ENCODE measurements at places on chromosomes 2 and 18.

DNA sequence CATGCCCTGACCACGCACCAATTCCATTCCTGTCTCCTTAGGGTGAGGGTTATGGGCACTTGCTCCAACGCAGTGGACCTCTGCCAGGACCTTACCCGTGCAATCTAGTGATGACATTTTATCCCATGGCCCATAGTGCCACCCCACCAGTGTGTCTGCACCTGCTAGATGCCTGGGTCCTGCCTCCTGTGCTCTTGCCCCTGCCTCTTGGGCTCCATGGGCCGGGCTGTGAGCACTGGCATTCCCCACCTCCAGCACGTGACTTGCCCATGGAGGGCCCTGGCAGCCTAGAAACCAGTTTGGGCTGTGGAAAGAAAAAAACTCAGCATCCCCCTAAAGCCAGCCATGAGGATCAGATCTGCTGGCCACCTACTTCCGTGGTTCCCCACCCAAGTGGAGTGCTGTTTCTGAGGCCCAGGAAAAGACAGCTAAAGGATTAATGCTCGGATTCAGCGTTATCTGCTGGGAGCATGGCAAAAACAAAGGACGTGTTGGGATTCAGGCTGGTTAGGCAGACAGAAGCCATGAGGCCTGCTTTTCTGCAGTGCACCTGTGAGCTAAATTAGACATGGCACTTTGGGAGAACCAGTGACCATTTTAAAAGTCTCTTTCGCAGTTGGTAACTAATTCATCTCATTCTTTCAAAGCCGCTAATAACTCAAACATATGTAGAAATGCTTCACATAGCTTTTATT is 129.2 kb downstream of the ALPK2 start:
- no peak for DNase-seq

DNA sequence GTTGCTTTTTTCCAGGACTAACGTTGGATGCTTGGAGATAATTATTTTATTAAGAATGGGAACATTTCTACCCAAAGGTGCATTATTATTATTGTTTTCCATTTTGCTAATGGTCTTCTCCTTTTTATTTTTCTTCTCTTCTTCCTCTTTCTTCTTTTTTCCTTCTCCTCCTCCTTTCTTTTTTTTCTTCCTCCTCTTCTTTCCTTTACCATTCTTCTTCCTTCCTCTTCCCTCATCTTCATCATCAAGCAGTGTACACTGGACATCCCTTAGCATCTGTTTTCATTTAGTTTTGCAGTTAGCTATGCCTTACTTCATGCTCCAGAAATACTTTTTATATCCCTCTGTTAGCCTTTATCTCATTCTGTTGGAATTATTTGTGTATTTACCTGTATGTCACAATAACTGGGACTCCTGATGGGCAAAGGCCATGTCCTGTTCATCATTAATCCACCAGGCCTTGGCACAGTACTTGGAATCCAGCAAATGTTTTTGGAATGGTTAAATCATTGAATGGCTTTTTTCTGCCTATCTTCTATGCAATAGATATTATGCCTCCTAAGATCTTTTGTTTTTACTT is 162.7 kb downstream of the CAMKMT start:
- DNase-seq = no peak

GRCh38 chr2:232235716-232236115 is 142.8 kb upstream of the ALPP start:
- DNase-seq = no peak

- no peak for DNase-seq
Measured at GRCh38 chr2:135785032-135785431, 43.4 kb downstream of the UBXN4 start.

GRCh38 chr18:58687871-58688308 is 16.6 kb downstream of the MALT1 start:
- no peak for DNase-seq

DNA sequence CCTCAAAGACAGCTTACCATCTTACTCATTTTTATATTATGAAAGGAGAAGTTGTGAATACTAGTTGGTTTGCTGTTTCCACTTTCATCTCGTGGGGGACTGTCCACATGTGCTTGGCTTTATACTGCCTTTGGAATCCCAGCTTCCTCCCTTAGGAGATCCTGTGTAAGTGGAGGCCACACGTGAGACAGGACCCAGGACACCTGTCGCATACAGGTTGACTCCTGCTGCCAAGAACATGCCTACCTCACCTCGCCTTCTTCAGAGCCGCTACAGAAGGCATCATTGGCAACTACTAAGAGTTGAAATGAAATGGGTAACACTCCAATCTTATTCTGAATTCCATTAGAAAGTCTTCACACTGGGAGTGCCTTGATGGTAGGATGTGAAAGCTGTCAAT is 69.3 kb downstream of the PPP4R1 start:
- no peak for DNase-seq

DNA sequence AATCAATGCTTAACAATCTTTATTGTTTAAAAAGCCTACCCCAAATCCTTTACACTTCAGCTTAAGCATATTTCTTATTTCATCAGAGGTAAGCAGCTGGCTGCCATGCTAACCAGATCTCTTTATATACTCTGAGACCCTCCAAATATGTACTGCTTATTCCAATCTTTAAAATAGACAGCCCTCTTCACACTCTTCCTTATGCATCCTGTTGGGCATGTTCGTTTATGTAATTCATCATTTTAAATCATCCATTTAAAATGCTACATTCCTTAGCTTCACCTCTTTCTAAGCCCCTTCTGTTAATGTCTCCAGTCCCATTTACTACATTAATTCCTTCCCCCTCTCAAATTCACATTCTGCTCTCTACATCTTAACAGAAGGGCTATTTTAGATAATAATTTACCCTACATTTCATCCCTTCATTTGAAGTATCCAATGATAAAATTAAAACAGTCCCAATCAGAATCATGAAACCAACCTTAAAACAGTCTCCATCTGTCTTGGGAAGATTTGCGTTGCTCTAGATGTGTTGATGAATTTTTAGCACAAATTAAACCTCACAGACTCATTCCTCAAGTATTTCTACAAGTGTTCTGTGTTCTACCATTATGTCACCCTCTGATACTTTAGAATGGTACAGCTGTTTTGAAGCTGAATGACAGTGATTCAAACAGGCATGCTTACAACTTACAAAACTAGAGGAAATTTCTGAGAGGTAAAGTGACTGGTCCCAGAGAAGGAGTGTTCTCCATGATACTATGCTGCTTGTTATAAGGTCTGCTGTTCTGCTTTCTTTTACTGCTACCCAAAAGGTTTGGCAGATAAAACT is 59.1 kb downstream of the ZNF385B start:
- DNase-seq = no peak

GRCh38 chr18:61551586-61551985 is 218.4 kb downstream of the CDH20 start:
- DNase-seq = no peak

DNA sequence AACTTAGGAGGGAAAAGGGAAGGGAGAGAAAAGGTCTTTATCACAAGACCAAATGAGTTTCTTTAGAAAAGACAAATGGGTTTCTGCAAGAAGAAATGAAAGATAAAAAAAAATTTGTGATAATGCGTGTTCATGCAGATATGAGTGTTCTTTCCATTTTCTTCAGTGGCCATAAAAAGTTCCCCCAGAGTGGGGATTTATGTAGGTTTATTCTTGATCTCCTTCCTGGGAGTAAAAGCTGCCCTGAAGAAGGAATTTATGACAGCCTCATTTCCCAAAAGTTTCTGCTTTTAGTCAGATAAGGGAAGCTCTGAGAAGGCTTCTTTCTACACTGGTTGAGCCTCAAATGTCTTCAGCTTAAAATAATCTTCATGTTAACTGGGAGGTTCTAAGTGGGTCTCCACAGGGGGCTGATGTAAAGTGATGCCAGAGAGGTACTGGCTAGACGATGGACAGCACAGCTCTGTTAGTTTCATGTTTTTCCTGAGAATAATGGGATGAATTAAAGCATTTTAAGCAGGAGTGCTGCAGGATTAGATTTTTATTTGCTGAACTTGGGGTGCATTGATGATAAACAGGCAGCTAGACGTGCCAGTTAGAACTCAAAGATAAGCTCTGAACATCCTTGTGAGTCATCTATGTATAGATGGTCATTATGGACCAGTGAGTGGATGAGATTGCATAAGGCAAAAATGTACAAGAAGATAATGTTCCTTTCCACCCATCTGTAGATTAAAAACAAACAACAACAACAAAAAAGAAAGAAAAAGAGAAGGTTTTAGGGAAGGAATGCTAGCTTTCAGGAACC is 99.4 kb upstream of the MSH2 start:
- no peak for DNase-seq

- DNase-seq = peak; percentile 91
Measured at GRCh38 chr2:136117909-136118818, at the start of gene CXCR4. TSS of gene CXCR4 (minus strand) at chr2:136118149. CDS start at chr2:136118060, 89 bp downstream.

DNA sequence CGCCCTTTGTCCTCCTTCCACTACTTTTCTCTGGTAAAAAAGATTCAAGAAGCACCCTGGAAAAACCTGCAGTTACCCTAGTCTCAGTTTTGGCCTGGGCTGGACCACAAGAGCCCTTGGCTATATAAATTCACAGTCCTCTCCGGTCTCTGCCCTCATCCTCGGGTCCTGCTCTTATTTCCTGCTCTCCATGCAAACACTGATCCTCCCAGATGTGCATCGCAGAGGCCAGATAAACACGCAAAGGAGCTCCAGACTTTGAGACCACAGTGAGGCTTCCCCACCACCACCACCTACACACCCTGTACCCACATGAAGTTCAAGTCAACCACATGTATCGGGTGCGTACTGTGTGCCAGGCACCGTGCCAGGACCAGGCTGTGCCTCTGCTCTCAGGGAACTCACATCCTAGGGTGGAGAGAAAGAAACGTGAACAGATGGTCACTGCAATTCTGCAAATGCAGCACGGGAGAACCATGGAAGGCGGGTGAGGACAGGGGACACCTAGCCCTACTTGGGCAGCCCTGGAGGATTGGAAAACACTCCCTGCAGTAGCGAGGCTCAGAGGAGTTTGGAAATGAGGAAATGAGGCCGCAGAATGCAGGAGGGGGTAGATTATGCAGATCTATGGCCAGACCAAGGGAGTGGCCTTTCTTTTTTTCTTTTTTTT is 7.4 kb downstream of the CTDSP1 start:
- DNase-seq = peak; percentile 28

- DNase-seq = no peak
Measured at GRCh38 chr18:26089293-26090129, 902 bp downstream of the SS18 start.

DNA sequence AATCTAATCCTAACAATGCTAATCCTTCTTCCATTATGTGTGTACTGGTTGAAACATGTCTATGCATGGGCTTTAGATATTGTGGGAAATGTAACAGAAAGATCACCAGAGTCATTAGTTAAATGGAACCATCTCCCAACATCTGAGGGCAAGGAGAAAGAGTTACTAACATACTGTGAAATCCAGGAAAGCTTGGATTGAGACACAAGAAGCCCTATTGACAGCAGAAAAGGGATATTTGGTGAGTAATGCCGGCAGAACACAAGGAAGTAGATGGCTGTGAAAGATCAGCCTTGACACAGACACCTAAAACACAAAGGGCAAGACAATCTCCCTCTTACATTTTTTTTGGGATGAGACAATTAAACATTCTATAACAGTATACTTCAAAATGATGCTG is 28.5 kb upstream of the LAMA1 start:
- DNase-seq = no peak

GRCh38 chr2:76298041-76298440 is 587.3 kb upstream of the GCFC2 start:
- no peak for DNase-seq

DNA sequence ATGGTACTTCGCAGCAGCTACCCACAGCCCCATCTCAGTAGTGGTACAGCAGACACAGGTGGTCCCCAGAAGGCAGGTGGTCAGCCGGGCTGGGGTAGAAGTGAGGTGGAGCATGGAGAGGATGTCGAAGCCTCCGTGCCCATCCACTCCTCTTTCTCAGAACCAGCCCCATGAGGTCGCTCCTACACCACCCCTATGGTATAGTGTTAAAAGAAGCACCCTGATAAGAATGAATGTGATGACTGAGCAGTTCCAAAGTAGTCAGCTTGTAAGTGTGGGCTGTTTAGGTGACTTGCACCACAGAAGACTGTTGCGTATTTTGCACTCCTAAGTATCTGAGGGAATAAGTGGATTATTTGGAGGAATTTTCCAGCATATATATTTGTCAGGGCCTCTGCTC is 111.3 kb downstream of the WDSUB1 start:
- no peak for DNase-seq

GRCh38 chr2:135744760-135745314 is 3.2 kb downstream of the UBXN4 start:
- no peak for DNase-seq

- no peak for DNase-seq
Measured at GRCh38 chr2:122523981-122524380, 768.5 kb downstream of the TSN start.

DNA sequence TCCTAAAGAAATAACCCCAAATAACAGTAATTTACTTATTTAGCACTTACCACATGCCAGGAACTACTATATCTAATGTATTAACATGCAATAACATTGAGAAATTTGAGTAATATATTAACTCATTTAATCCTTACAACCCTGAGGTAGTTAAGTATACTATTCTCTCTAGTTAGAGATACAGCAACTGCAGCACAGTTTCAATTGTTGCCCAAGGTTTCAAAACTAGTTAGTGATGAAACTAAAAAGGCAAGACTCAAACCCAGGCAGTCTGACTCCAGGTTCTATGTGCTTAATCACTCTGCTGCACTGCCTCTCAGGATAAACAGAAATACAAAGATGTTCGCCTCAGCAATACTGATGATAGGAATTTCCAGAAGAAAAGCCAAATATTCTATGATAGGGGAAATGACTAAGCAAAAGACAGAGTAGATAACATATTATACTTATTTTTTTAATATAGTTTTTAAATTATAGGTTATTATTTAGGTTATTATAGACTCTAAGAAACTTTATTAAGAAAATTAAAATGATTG is 88.0 kb downstream of the SS18 start:
- DNase-seq = no peak

DNA sequence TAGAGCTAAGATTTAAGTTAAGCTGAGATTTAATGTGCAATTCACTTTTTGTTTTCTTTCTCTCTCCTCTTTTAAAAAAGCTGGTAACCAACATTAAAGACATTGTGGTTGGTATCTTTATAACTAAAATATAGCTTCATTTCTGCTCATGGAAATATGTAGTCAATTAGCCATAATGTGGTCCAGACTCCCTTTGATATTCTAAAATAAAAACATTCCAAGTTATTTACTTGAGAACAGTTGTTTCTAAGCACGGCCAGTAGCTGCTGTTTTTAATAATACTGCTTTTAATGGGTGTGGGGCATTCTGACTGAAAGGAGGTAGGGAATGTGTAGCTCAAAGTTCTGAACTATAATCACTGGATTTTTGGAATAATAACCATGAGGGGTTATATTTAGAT is 183.3 kb upstream of the FBXO11 start:
- DNase-seq = no peak

- DNase-seq = no peak
Measured at GRCh38 chr18:31105733-31106132, 3.5 kb upstream of the DSC2 start.

DNA sequence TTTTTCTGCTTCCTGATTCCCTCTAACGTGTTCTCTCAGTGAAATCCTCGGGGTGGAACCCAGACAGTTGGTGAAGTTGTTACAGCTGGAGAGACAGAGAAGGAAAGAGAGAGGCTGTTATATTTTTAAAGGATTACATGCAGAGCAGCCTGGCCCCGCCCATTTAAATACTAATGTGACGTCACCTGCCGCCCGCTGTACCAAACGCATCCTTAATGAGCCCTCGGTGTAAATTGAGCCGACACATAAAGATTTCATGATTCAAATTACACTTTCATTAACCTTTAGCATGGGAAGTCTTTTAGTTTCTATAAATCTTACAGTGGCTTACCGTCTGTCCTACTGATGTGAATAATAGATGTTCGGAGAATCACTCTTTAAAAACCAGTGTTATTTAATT is 164.0 kb upstream of the SIX3 start:
- no peak for DNase-seq
